ENCODE measurements at places on chromosomes 2 and 18.

DNA sequence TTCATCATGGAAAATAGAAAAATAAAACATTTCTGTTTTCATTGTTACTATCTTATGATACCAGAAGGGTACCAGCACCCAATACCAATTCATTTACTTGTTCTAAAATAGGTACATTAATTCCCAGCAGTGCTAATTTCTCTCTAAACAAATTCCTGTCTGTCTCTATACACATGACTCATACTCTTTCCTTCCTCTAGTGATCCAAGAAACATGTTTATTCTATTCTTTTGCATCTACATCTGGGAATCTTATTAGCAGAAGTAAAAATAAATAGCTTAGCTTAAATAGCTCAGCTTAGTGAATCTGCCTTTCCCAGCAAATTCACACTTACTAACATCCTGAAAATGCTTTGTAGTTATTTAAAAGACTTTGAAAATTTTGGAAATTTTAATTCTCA lies 84.5 kb upstream of the MAPRE2 start:
- DNase-seq: no peak

DNA sequence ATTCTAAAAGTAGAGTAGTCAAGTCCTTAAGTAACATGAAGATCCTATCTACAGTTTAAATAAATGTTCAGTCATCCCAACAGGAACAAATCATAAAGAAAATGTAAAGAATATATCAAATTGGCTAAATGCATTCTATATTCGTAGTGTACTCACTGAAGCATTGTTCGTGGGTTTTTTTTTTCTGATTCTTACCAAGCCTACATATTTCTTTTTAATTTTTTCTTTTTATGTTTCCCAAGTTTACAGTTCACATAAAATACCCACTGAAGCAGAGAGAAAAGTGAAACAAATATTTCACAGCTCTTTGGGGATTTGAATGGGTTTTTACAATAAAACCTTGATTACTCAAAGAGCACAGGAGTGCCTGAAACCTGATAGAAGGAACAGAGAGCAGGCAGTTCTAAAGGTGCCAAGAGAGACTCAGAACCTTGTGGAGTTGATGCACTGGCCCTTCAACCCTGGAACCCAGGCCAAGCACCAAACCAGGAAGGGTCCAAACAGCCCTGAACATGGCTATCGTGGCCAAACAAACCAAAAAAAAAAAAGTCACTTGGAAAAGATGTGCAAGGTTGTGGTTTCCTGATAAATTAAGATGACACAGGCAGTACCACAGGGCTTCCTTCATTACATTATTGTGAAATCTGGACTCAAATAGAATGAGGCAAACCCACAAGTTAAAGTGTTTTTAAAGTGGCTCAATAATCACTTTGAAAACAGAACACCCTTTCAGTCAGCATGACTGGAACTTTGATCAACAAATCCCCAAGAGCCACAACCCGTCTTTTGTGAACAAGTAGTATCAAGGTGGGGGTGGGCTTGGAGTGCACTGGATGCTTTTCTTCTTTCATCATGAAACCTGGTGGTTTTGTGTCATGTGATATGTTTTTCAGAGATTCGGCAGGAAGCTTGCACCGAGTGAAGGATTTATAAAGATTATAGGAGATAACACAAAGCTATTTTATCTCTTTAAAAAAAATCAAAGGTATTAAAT lies 245.0 kb upstream of the FN1 start:
- no peak for DNase-seq

DNA sequence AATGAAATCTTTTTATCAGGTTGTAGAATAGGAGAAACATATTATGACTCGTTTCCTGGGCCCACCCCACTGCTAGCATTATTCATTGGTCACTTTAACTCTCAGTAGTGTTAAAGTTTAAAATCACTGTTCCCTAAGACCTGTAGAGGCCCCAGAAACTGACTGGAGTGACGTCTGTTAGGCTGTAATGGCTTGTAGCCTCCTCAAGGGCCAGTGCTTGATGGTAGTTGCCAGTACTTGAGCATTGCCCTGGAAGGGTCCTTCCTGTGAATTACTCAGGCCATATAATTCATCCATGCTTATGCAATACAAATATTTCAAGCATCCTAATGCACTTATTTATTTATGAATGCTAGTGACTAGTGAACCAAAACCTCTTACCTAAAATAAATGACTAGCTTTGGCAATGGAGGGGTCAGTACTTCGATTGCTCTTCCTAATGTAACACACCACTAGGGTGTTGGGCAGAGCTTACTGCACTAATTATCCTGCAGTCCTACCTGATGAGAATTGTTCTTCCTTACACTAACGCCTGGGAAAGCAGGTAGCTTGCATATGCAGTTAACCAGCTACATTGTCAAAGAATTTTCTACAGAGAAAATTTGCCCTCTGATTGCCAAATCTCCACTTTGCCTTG lies 31.2 kb downstream of the ARHGAP25 start:
- DNase-seq: no peak

- no peak for DNase-seq
These were observed 167.2 kb upstream of the SATB2 start for GRCh38 chr2:199624958-199625357.

DNA sequence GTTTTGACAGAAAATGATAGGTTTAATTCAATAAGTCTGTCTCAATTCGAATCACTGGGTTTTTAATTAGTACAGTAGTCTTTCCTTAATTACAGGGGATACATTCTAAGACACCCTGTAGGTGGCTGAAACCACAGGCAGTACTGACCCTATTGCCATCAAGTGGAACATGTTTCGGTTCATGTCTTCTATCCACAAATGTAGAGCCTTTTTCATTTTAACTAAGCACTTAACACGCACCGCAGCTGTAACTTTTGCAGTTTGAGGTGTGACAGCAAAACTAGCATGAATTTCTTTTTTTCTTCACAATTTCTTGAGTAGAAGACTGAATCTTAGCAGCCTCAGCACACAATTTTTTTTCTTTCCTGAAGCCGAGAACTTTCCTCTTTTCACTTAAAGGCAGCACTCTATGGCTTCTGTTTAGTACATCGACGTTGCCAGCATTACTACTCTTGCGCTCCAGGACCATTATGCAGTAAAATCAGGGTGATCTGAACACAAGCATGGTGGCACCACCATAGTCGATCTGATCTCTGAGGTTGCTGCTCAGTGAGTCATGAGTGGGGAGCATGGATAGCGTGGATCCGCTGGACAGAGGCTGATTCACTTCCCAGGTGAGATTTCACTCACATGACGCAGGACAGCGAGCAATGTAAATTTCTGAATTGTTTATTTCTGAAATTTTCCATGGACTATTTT lies 805.1 kb downstream of the RNF144A start:
- DNase-seq: no peak
